Ascending aorta (tissue), 2 donors: ENCODE measurements at places on chromosomes 3 and 15. TPM values are rescaled to one million over a fixed set of nuclear protein-coding genes. Genes with fewer than 3 reads are reported as not detected.

- DNase-seq, result no peak
- no peaks in the 10 kb centered on the region for H3K27me3 ChIP-seq
- no peaks in the 10 kb centered on the region for H3K36me3 ChIP-seq
These were observed 27.3 kb upstream of the SMAD6 start for GRCh38 chr15:66674756-66675155.

DNA sequence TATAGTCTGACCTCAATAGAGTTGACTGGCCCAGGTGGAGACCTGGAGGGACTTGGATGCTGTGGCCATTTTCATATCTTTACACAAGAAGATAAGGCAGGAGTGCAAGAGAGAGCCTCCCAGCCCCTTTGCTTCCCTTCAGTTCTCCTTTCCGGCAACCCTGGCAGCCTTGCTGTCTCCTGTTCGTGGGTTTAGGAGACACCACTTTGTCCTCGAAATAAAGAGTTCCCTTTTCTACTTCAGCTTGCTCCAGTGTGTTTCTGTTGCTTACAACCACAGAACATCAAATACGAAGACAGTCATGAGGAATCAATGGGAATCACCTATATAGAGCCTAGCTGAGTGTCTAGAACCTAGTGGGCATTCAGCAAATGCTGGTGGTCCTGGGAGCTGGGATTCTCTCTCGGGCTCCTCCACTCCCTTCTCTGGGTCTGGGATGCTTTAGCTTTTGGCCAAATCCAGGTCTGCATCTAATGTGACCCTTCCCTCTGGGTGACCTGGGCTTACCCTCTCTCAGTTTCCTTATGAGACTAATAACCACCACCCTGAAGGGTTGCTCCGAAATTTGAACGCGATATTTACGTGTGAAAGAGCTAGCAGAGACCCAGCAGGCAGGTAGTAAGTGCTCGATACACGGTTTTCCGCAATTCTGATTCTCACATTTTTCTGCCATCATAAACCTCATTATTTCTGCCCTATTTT, 44.5 kb downstream of the PCSK6 start:
- H3K4me1 ChIP-seq, result no peaks in the 10 kb centered on the region
- no peaks in the 10 kb centered on the region for H3K36me3 ChIP-seq
- DNase-seq, result no peak
- H3K27ac ChIP-seq, result no peak overlapping the region

DNA sequence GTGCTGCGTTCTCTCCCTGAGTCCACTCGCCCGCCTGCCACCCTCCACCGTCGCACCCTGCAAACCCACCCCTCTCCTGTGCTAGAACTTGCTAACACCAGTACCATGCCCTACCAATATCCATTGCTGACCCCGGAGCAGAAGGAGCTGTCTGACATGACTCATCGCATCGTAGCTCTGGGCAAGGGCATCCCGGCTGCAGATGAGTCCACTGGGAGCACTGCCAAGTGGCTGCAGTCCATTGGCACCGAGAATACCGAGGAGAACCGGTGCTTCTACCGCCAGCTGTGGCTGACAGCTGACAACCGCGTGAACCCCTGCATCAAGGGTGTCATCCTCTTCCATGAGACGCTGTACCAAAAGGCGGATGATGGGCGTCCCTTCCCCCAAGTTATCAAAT, 4.9 kb upstream of the ALAS1 start:
- no peaks in the 10 kb centered on the region for H3K36me3 ChIP-seq
- H3K4me3 ChIP-seq, result no peak overlapping the region
- no peaks in the 10 kb centered on the region for H3K27me3 ChIP-seq
- peaks cover 8% of the 10 kb centered on the region for H3K4me1 ChIP-seq

DNA sequence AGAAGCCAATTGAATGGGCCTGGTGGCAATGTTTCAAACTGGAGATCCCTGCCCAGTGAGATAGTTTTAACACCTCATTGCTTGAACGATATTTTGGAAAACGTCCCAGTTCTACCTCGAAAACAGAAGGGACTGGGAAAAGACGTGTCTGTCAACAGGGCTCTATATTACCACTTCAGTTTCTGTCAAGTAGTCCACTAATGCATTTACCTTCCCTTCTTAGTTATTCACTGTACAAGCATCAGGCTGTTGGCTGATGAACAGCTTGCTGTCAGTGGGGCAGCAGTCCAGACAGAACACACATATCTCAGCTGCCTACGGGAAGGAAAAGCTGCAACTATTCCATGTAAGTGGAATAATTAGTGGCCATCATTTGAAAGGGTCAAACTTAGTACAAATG, 794.7 kb upstream of the GBE1 start:
- no peaks in the 10 kb centered on the region for H3K36me3 ChIP-seq
- no peak for DNase-seq
- no peaks in the 10 kb centered on the region for H3K27me3 ChIP-seq
- H3K4me1 ChIP-seq, result no peaks in the 10 kb centered on the region

- H3K27me3 ChIP-seq, result no peaks in the 10 kb centered on the region
- no peak overlapping the region for H3K4me3 ChIP-seq
- no peaks in the 10 kb centered on the region for H3K4me1 ChIP-seq
These were observed 112.2 kb upstream of the LRRN1 start for GRCh38 chr3:3686907-3687648.

ZPLD1 gene
- not detected for total RNA-seq

- H3K4me3 ChIP-seq, result no peak overlapping the region
- peak overlapping the region; percentile 89 for H3K27ac ChIP-seq
- H3K27me3 ChIP-seq, result no peaks in the 10 kb centered on the region
These were observed 15.9 kb downstream of the ABTB1 start for GRCh38 chr3:127688416-127689265.

DNA sequence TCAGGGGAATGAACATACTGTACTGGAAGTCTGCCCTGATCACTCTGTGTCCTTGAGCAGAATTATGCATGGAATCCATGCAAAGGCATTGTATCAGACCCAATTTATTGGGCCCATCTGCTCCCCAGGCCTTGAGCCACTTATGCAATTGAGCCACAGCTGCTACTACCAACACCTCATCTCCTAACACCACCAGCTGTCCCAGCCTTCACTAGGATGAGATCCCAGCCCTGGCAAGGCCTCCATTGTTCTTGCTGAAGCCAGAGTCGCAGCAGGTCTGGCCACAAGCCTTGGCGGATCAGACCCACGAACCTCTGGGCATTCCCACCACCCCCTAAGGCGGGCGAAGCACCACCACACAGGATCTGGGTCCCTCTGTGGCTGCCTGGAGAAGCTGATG, 9.2 kb upstream of the NME9 start:
- peak; percentile 56 for DNase-seq
- no peak overlapping the region for H3K27ac ChIP-seq
- no peaks in the 10 kb centered on the region for H3K27me3 ChIP-seq
- H3K4me1 ChIP-seq, result no peaks in the 10 kb centered on the region

- H3K4me1 ChIP-seq, result peaks cover 43% of the 10 kb centered on the region
- H3K36me3 ChIP-seq, result peaks cover 25% of the 10 kb centered on the region
These were observed 13.9 kb downstream of the ALPK3 start for GRCh38 chr15:84831028-84831427.

TNIK gene
- 0.75 TPM for total RNA-seq

- H3K27me3 ChIP-seq, result no peaks in the 10 kb centered on the region
- peaks cover 7% of the 10 kb centered on the region for H3K36me3 ChIP-seq
- H3K4me1 ChIP-seq, result peaks cover 22% of the 10 kb centered on the region
- no peak overlapping the region for H3K27ac ChIP-seq
- no peak for DNase-seq
- H3K4me3 ChIP-seq, result no peak overlapping the region
These were observed 46.7 kb downstream of the TMOD3 start for GRCh38 chr15:51876169-51876568.

- H3K36me3 ChIP-seq, result no peaks in the 10 kb centered on the region
- H3K27me3 ChIP-seq, result no peaks in the 10 kb centered on the region
- no peak overlapping the region for H3K27ac ChIP-seq
- H3K4me3 ChIP-seq, result no peak overlapping the region
- no peak for DNase-seq
- no peaks in the 10 kb centered on the region for H3K4me1 ChIP-seq
These were observed 26.4 kb upstream of the RPS17 start for GRCh38 chr15:82566690-82567089.

DNA sequence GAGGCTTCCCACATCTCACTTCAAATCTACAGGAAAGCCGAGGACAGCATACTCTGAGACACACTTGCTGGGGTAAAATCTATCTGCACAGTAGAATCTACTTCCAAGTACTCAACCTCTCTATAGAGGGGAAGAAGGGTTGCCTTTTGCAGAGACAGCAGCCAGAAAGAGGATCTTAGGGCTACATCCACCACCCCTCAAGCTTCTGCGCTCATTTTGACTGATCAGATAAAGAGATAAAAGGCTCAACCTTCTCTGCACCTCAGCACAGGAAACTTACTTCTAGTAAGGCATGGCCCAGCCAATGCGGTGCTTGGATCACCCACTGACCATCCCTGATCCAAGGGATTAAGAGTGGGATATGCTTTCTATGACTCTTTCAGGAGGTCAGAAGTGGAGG, 6.9 kb upstream of the SLC9A9 start:
- no peaks in the 10 kb centered on the region for H3K27me3 ChIP-seq
- no peak overlapping the region for H3K4me3 ChIP-seq
- peaks cover 4% of the 10 kb centered on the region for H3K4me1 ChIP-seq
- DNase-seq, result no peak
- no peak overlapping the region for H3K27ac ChIP-seq

GNAT1 gene
- 4.7 TPM for total RNA-seq

GRIP2 gene
- total RNA-seq, result 0.21 TPM

ITPKA gene
- total RNA-seq, result not detected

- no peak for DNase-seq
- no peaks in the 10 kb centered on the region for H3K27me3 ChIP-seq
- no peak overlapping the region for H3K27ac ChIP-seq
- H3K36me3 ChIP-seq, result no peaks in the 10 kb centered on the region
- H3K4me1 ChIP-seq, result no peaks in the 10 kb centered on the region
- H3K4me3 ChIP-seq, result no peak overlapping the region
These were observed 204.4 kb upstream of the THBS1 start for GRCh38 chr15:39376371-39376909.

DNA sequence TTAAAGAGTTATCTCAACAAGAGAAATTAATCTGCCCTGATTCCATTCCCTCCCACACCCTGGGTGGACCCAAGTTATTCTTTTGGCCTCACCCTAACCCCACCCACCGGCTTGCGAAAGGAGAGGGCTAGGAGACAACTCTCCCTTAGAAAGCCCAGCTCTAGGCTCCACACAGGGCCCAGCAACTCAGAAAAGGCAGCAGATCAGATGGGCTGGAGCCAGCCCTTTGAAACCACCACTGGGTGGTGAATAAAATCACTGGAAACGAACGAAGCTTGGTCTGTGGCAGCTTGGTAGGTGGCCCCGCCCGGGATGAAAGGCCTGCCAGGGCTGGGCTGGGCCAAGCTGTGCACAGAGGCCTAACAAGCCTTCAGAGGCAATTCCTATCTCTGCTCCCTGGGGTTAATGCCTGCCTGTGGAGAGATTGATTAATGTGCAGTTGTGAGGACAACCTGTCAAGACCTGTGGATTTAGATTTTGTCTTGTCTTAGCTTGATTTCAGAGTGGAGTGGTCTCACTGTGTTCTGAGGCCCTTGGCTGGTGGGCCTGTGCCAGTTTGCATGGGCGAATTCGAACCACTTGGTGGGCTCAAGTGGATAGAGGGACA, 38.8 kb downstream of the BHLHE40 start:
- H3K27ac ChIP-seq, result peak overlapping the region; percentile 81
- H3K4me3 ChIP-seq, result no peak overlapping the region
- no peaks in the 10 kb centered on the region for H3K27me3 ChIP-seq
- no peaks in the 10 kb centered on the region for H3K36me3 ChIP-seq

GRCh38 chr3:143573610-143574303, 274.5 kb downstream of the SLC9A9 start:
- no peaks in the 10 kb centered on the region for H3K4me1 ChIP-seq
- H3K4me3 ChIP-seq, result no peak overlapping the region
- H3K27me3 ChIP-seq, result no peaks in the 10 kb centered on the region
- no peak overlapping the region for H3K27ac ChIP-seq
- no peak for DNase-seq

DNA sequence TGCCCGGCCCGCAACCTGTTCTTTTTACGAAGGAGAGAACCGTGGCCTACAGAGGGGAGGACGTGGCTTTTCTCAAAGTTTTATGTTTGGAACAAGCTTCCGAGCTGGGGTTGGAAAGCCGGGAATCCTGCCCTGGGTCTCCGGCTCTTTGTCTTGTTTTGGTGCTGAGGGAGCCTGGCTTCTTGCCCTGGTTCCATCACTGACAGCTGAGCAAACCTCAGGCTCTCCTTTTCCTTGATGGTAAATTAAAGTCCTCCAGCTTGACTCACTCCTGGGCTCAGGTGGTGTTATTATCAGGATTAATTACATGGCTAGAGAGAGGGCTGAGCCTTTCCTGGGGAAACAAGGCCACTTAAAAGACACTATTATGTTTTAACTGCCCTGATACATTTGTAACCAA, 289.5 kb upstream of the RGMA start:
- H3K27me3 ChIP-seq, result no peaks in the 10 kb centered on the region
- H3K4me3 ChIP-seq, result no peak overlapping the region
- H3K27ac ChIP-seq, result no peak overlapping the region
- no peak for DNase-seq
- H3K36me3 ChIP-seq, result no peaks in the 10 kb centered on the region

GRCh38 chr3:177234121-177234520, 36.8 kb upstream of the TBL1XR1 start:
- no peaks in the 10 kb centered on the region for H3K36me3 ChIP-seq
- no peak for DNase-seq
- no peak overlapping the region for H3K27ac ChIP-seq
- H3K4me1 ChIP-seq, result no peaks in the 10 kb centered on the region
- H3K27me3 ChIP-seq, result no peaks in the 10 kb centered on the region

STX19 gene
- total RNA-seq, result not detected

DNA sequence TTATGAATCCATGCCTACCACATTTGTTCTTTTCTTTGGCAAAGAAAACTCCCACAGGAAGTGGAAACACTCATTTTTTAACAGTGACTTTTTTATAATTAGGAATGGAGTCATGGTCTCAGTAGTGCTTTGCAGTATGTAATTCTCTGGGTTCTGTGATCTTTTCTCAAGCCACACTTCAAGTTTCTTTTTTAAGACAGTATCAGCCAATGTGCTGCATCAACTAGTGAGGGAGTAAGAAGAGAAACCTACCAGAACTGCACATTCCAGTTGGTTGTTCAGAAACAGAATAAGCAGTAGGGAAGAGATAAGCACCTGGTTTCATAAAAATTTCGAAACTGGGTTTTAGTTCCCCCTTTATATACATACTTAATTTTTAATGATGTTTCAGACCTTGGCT, 126.3 kb downstream of the FOXB1 start:
- DNase-seq, result no peak
- no peaks in the 10 kb centered on the region for H3K36me3 ChIP-seq
- H3K4me3 ChIP-seq, result no peak overlapping the region

PGBD4 gene
- 3.5 TPM for total RNA-seq

TRIM71 gene
- not detected for total RNA-seq

GRCh38 chr15:23793191-23793680, 106.1 kb upstream of the NDN start:
- H3K36me3 ChIP-seq, result no peaks in the 10 kb centered on the region
- H3K27me3 ChIP-seq, result no peaks in the 10 kb centered on the region
- no peak overlapping the region for H3K4me3 ChIP-seq
- no peak for DNase-seq

ACOX2 gene
- 32.6 TPM for total RNA-seq

GRCh38 chr15:51030649-51031316, 63.9 kb downstream of the TNFAIP8L3 start:
- H3K36me3 ChIP-seq, result no peaks in the 10 kb centered on the region
- peak; percentile 80 for DNase-seq
- H3K27me3 ChIP-seq, result no peaks in the 10 kb centered on the region
